G401 (cell line): ENCODE measurements at places on chromosomes 3 and 15. TPM values are rescaled to one million over a fixed set of nuclear protein-coding genes. Genes with fewer than 3 reads are reported as not detected.

WDR82 gene
- total RNA-seq, result 89.2 and 115 TPM in 2 replicates

ALPK3 gene
- 0.06 and 0.20 TPM in 2 replicates for total RNA-seq

MINAR1 gene
- total RNA-seq, result 0.20 and 0.31 TPM in 2 replicates

RTP1 gene
- total RNA-seq, result not detected in 2 replicates

GP9 gene
- not detected in 2 replicates for total RNA-seq

ARRDC4 gene
- total RNA-seq, result 3.7 and 5.0 TPM in 2 replicates

SUSD5 gene
- 9.2 and 16.6 TPM in 2 replicates for total RNA-seq

GATM gene
- total RNA-seq, result 26.7 and 32.5 TPM in 2 replicates

ACTL6A gene
- 84.7 and 120 TPM in 2 replicates for total RNA-seq

CYP11A1 gene
- total RNA-seq, result not detected in 2 replicates

ACAD11 gene
- 16.8 and 40.4 TPM in 2 replicates for total RNA-seq

GOLGA6L4 gene
- total RNA-seq, result 0.58 and 0.80 TPM in 2 replicates

GRIP2 gene
- 1.1 and 1.4 TPM in 2 replicates for total RNA-seq

TMEM108 gene
- total RNA-seq, result not detected in 2 replicates

ZNF80 gene
- total RNA-seq, result not detected in 2 replicates

CHMP2B gene
- 37.3 and 51.5 TPM in 2 replicates for total RNA-seq

CHRNA3 gene
- total RNA-seq, result 0.24 and 0.37 TPM in 2 replicates

SAMMSON gene
- total RNA-seq, result not detected in 2 replicates

LRRC15 gene
- total RNA-seq, result 0.14 and 0.55 TPM in 2 replicates

GOLGA8N gene
- 0.62 TPM in 1 of 2 replicates, not detected in the other for total RNA-seq

TRAIP gene
- 7.2 and 20.4 TPM in 2 replicates for total RNA-seq

ATP10A gene
- 9.2 and 14.1 TPM in 2 replicates for total RNA-seq

FAM81A gene
- total RNA-seq, result not detected in 2 replicates

ZNF662 gene
- total RNA-seq, result not detected in 2 replicates

SLC7A14 gene
- 0.06 and 0.10 TPM in 2 replicates for total RNA-seq

COL6A5 gene
- total RNA-seq, result not detected in 2 replicates

TMEM44 gene
- total RNA-seq, result 6.5 and 7.3 TPM in 2 replicates

POTEB2 gene
- total RNA-seq, result not detected in 2 replicates

GABRB3 gene
- 11.4 and 16.9 TPM in 2 replicates for total RNA-seq

IMPDH2 gene
- 248 and 315 TPM in 2 replicates for total RNA-seq

SI gene
- total RNA-seq, result not detected in 2 replicates

TM2D3 gene
- total RNA-seq, result 21.9 and 32.2 TPM in 2 replicates

PLXND1 gene
- total RNA-seq, result 21.2 and 54.7 TPM in 2 replicates

KLHL40 gene
- total RNA-seq, result not detected in 2 replicates

HYAL3 gene
- 7.9 and 10.0 TPM in 2 replicates for total RNA-seq

THSD4 gene
- total RNA-seq, result 0.31 and 1.2 TPM in 2 replicates

PYGO1 gene
- 15.3 and 24.7 TPM in 2 replicates for total RNA-seq

AP3B2 gene
- 3.1 and 5.3 TPM in 2 replicates for total RNA-seq

SPTBN5 gene
- total RNA-seq, result 0.37 and 3.5 TPM in 2 replicates

GPR149 gene
- 0.62 and 3.2 TPM in 2 replicates for total RNA-seq

CAMK2N2 gene
- total RNA-seq, result 0.25 and 0.37 TPM in 2 replicates

CLDN18 gene
- total RNA-seq, result not detected in 2 replicates

ARID3B gene
- 91.6 and 92.3 TPM in 2 replicates for total RNA-seq

FBXW12 gene
- total RNA-seq, result 0.68 TPM in 1 of 2 replicates, not detected in the other

SLC2A2 gene
- total RNA-seq, result not detected in 2 replicates

NOX5 gene
- total RNA-seq, result not detected in 2 replicates

TMC3 gene
- total RNA-seq, result not detected in 2 replicates

H1-8 gene
- total RNA-seq, result not detected in 2 replicates

CCR2 gene
- total RNA-seq, result not detected in 2 replicates

FETUB gene
- total RNA-seq, result not detected in 2 replicates

DNASE1L3 gene
- not detected in 2 replicates for total RNA-seq

KCNMB2 gene
- total RNA-seq, result not detected in 2 replicates

P2RY12 gene
- not detected in 2 replicates for total RNA-seq

ADPRH gene
- total RNA-seq, result not detected in 2 replicates

MUSTN1 gene
- total RNA-seq, result not detected in 2 replicates

IQCH gene
- 6.8 and 10.1 TPM in 2 replicates for total RNA-seq

FES gene
- 0.43 and 0.64 TPM in 2 replicates for total RNA-seq

FAM3D gene
- total RNA-seq, result not detected in 2 replicates

POLQ gene
- total RNA-seq, result 2.3 and 11.6 TPM in 2 replicates

CEMIP gene
- total RNA-seq, result 0.43 TPM in 1 of 2 replicates, not detected in the other
